ENCODE measurements at places on chromosomes 1 and 21. TPM values are rescaled to one million over a fixed set of nuclear protein-coding genes. Genes with fewer than 3 reads are reported as not detected.

Gene SPATA46
- not detected for total RNA-seq

Gene ARTN
- 4.4 TPM for total RNA-seq

GRCh38 chr1:199007423-199007822, 368.6 kb downstream of the PTPRC start:
- no peak for DNase-seq

Gene CCDC185
- total RNA-seq, result not detected

- DNase-seq, result no peak
These were observed 195.3 kb downstream of the C1orf94 start for GRCh38 chr1:34371829-34372532.
